CD4-positive, alpha-beta T cell treated with Interleukin-4 for 4 hours (primary cell): ENCODE measurements at places on chromosomes 16 and 17.

- no peak for DNase-seq
Measured at GRCh38 chr17:327971-328370, 24.6 kb downstream of the RPH3AL start.

GRCh38 chr16:3909791-3910583 is 29.5 kb upstream of the CREBBP start:
- no peak for DNase-seq

GRCh38 chr17:39573447-39574298 is 34.0 kb downstream of the NEUROD2 start:
- no peak for DNase-seq

- no peak for DNase-seq
Measured at GRCh38 chr16:24214992-24215391, 41.1 kb upstream of the CACNG3 start.

DNA sequence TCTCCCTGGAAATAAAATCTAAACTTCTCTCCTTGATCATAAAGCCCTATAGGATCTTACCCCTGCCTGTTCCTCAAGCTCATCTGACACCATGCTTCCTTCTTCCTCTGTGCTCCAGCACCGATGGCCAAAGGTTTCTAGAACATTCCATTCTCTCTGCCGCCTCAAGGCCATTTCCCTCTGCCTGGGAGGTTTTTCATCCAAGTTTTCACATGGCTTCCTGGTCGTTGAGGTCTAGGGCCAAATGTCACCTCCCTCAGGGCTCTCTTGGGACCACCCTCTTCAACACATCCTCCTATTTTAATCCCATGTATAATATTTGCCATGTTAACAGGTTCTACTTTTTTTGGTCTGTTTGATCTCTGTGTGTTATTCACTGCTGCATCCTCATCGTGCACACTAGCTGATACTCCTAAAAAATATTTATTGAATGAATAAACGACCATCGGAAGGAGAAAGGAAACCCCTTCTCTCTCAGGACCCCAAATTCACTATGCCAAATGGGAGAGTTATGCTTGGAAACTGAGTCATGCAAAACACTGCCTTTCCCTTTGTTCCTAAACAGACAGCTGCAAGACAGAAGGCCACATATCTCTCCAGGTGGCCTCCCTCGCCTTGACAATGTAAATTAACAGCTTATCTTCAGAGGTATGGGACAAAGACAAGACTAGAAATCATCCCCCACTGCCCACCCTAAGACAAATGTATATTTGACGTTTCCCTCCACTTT is 78.5 kb downstream of the XYLT1 start:
- DNase-seq: no peak

- no peak for DNase-seq
Measured at GRCh38 chr16:86389566-86390328, 120.6 kb upstream of the FOXF1 start.
